ENCODE measurements at places on chromosomes 11 and 22.
A peak's percentile ranks its signal among the peaks of the same experiment; 100 is the strongest.

DNA sequence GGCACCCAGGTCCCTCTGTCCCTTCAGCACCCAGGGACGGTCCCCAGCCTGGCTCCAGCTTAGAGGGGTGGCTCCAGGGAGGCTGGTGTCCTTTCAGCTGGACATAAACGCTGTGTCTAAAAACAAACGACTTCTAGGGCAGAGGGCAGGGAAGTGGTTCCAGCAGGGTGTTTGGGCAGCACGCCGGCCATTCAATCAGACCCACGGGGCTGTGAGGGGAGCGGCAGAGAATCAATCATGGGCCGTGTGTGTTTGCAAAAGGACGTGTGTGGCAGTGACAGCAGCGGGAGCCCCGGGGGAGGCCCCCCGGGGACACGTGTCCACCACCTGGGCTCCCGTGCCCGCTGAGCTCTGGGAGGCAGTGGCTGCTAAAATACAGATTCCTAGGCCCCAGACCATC lies 127.7 kb downstream of the MN1 start:
- DNase-seq: no peak

DNA sequence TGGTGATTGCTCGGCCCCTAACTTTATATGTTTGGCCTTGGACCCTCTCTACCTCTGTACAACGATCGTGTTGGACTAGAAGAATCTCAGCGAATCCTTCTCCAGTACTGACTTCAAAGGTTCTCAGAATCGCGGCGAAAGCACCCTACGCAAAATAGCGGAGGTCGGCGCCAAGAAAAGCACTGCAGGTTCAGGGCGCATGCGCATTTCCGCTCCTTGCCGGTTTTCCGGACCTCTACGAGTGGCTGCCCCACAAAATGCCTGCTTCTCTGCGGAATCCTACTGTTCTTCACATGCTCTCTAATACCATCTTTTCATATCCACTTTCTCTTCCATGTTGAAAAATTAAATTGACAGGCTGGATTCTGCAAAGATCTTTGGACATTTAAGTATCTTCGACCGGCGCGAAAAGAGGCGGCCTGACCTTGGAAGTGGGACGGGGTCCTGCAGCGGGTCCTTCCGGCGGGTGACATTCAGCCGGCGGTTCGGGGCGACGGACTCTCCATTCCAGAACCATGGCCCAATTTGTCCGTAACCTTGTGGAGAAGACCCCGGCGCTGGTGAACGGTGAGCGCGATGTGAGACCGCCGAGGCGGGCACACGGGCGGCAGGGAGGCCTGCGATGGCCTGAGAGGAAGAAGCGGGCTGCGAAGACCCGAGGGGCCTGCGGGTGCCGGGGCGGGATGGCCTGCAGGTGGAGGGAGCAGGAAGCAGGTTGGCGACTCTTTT lies at the start of gene ATP5MG:
TSS of gene ATP5MG (plus strand) at position 456 of the 729 bp plus-strand sequence. CDS start at position 516, 60 bp downstream.
- peak; percentile 85 for DNase-seq

DNA sequence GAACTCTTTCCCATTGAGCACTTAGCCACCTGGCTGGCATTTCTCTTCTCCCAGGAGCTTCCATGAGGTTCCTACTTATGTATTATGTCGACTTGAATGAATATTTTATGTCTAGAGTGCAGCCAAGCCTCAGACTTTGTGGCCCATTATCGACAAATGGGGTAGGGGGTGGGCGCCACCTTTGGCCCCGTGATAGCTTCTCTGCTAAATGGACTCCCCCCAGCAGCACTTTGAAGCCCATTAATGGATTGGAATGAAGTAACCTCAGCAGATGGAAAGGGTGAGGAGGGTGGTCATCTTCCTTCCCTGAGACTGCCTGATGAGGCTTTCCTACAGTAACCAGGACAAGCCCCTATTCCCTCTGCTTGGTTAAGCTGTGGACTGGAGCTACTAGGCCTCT lies 5.9 kb downstream of the MARK2 start:
- no peak for DNase-seq

DNA sequence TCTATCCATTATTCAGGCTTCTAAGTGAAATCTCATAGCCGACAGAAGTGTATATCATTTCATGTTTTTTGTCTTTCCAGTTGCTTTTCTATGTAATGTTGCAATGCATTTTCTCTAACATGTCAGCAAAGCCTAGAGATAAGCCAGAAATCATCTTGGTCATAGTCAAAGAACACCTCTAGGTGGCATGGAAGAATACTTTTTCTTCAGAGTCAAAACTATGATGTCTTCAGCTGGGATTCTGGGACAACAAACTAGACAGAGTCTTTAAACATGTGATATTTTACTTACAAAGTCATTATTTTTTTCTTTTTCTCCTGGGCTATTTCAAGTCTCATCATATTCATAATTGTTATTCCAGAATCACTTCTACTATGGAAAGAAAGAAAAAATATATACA lies 4.4 kb downstream of the GAS2 start:
- peak; percentile 61 for DNase-seq

- DNase-seq: no peak
Measured at GRCh38 chr11:108734283-108734682, 69.4 kb downstream of the DDX10 start.

GRCh38 chr11:20066013-20066782 lies 94.1 kb downstream of the DBX1 start:
- no peak for DNase-seq

DNA sequence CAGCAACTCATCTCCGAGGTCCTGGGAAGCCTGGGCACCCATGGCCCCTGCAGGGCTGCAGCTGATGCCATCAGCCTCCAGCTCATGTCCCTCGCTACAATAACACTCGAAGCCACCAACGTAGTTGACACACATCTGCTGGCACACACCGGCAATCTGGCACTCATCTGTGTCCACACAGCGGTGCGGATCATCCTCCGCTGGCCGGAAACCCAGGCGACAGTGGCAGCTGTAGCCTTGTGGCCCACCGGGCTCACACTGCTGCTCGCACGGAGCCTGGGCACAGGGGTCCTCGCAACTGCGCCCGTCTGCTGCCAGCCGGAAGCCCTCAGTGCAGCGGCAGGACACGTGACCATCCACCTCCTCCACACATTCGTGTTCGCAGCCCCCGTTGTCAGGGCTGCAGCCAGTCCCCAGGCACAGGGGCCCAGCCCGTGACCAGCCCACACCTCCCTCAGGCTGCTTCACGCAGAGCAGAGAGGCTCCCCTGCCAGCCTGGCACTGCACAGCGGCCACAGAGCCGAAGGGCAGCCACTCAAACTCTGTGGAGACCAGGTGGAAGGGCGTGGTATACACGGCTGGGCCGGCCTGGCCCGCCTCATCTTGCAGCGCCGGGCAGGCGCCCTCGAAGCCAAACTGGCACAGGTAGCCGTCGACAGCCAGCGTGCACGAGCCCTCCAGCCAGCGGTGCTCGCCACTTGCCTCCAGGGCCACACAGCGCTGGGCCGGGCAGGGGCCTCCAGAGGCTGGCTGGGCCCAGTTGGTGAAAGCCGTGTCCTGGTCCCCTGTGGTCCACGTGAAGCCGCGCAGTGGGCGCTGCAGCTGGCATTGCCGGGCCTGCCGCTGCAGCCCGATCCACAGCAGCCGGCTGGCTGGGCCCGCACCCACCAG lies 678 bp downstream of the CD248 start:
- no peak for DNase-seq

- DNase-seq: no peak
Measured at GRCh38 chr11:108672786-108673185, 7.9 kb downstream of the DDX10 start.

GRCh38 chr22:40415531-40416266 lies 45.3 kb downstream of the SGSM3 start:
- DNase-seq: no peak

- DNase-seq: no peak
Measured at GRCh38 chr11:33480626-33481025, 220.0 kb downstream of the C11orf91 start.

GRCh38 chr11:85123752-85124231 lies 503.4 kb downstream of the DLG2 start:
- no peak for DNase-seq
